Activated CD4-positive, alpha-beta T cell treated with anti-CD3 and anti-CD28 coated beads, Interleukin-2, amount 10 ng/mL, durations not matched to agents 7 days and 5 days (primary cell): ENCODE measurements at places on chromosomes 11 and 22. TPM values are rescaled to one million over a fixed set of nuclear protein-coding genes. Genes with fewer than 3 reads are reported as not detected.

GRCh38 chr11:112529071-112529470 is 268.4 kb upstream of the PLET1 start:
- no peak overlapping the region for H3K27ac ChIP-seq
- no peaks in the 10 kb centered on the region for H3K4me1 ChIP-seq
- no peak overlapping the region for H3K4me3 ChIP-seq
- peaks cover 3% of the 10 kb centered on the region for H3K27me3 ChIP-seq
- no peak for DNase-seq

The BTBD18 gene
- total RNA-seq = not detected

The APOBEC3B gene
- 8.7 TPM for total RNA-seq

The TLCD5 gene
- total RNA-seq = 0.42 TPM

The PIWIL4 gene
- 0.55 TPM for total RNA-seq

The CYP2R1 gene
- 16.1 TPM for total RNA-seq

- no peak for DNase-seq
- H3K4me3 ChIP-seq = no peak overlapping the region
- H3K4me1 ChIP-seq = no peaks in the 10 kb centered on the region
- H3K27ac ChIP-seq = no peak overlapping the region
- H3K36me3 ChIP-seq = peaks cover 7% of the 10 kb centered on the region
These were observed 10.8 kb upstream of the COMT start for GRCh38 chr22:19930551-19931486.

DNA sequence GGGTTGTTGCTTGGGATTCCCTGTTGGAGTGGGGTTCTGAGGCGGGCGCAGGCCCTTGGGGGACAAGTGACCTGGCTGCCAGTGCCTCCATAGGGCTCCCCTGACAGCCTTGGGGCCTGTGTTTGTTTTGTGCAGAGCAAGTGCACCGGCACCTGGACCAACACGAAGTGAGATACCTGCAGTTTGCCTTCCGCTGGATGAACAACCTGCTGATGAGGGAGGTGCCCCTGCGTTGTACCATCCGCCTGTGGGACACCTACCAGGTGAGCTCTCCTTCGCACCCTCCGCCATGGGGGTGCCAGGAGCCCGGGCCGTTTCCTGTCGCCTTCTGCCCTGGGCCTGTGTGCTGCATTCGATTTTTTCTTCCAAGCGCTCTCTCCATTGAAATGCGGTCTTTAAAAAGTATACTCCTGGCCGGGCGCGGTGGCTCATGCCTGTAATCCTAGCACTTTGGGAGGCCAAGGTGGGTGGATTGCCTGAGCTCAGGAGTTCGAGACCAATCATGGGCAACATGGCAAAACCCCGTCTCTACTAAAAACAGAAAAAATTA is 274.6 kb downstream of the TBC1D22A start:
- H3K36me3 ChIP-seq = no peaks in the 10 kb centered on the region
- no peaks in the 10 kb centered on the region for H3K27me3 ChIP-seq
- H3K4me3 ChIP-seq = no peak overlapping the region
- DNase-seq = no peak
- no peak overlapping the region for H3K27ac ChIP-seq

The CRYBA4 gene
- not detected for total RNA-seq

The KCNE3 gene
- not detected for total RNA-seq

The LGR4 gene
- 0.29 TPM for total RNA-seq

The TSSK2 gene
- total RNA-seq = not detected

GRCh38 chr11:78041843-78042440 is 18.9 kb upstream of the KCTD14 start:
- no peak for DNase-seq
- no peak overlapping the region for H3K4me3 ChIP-seq
- peaks cover 20% of the 10 kb centered on the region for H3K4me1 ChIP-seq

The ENDOD1 gene
- 16.8 TPM for total RNA-seq

DNA sequence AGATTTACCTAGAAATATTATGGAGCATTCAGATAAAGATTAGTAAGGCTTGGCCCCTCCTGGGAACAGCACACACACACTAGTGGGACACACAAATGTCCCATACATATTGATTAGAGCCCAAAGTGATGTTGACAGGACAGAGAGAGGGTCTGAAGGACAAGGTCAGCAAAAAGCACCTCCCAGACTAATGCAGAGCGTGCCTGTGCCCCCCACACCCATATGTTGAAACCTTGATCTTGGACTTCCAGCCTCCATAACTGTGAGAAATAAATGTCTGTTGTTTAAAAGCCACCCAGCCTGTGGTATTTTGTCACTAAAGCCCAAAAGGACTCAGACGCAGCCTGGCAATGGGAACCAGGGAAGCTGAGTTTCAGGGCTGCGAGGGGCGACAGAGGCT is 27.6 kb downstream of the LRFN4 start:
- no peak for DNase-seq
- no peak overlapping the region for H3K27ac ChIP-seq
- no peaks in the 10 kb centered on the region for H3K27me3 ChIP-seq
- no peaks in the 10 kb centered on the region for H3K36me3 ChIP-seq
- H3K4me3 ChIP-seq = no peak overlapping the region
- H3K4me1 ChIP-seq = peaks cover 13% of the 10 kb centered on the region

The MRGPRE gene
- total RNA-seq = not detected

The SERHL2 gene
- 0.97 TPM for total RNA-seq

The OLFML1 gene
- total RNA-seq = not detected

GRCh38 chr22:49464037-49464436 is 363.6 kb downstream of the BRD1 start:
- H3K27ac ChIP-seq = no peak overlapping the region
- no peaks in the 10 kb centered on the region for H3K36me3 ChIP-seq
- no peak overlapping the region for H3K4me3 ChIP-seq
- H3K27me3 ChIP-seq = no peaks in the 10 kb centered on the region

GRCh38 chr11:60310407-60310998 is 16.6 kb upstream of the MS4A6E start:
- no peak for DNase-seq
- H3K36me3 ChIP-seq = no peaks in the 10 kb centered on the region
- no peak overlapping the region for H3K4me3 ChIP-seq

The PCSK7 gene
- 224 TPM for total RNA-seq

DNA sequence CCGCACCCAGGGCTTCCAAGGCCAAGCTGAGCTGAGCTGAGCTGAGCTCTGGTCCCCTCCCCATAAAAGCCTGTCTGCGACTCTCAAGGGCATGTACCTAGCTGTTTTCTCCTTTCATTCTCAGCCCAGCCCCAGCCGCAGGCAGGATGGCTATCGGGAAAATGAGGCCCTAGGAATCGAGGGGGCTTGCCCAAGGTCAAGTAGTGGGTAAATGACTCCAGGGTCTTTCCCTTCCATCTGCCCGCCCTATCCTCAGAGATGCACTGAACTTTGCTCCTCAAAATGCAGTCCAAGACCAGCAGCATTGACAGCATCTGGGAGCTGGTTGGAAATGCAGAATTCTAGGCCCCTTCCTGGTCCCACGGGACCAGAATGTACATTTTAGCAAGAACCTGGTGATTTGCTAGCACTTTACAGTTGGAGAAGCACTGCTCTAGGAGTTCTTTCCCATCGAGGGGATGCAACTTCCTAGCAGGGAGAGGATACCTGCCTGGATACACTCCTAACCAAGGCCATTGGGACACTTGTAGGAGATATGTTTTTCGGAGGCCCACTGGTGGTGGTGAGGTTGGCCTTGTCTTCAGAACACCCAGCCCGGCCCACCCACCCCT is 43.2 kb upstream of the ACCSL start:
- H3K4me1 ChIP-seq = no peaks in the 10 kb centered on the region
- no peak overlapping the region for H3K27ac ChIP-seq
- no peaks in the 10 kb centered on the region for H3K27me3 ChIP-seq

GRCh38 chr22:30291058-30291892 is 2.0 kb upstream of the CASTOR1 start:
- no peaks in the 10 kb centered on the region for H3K27me3 ChIP-seq
- H3K36me3 ChIP-seq = peaks cover 29% of the 10 kb centered on the region
- H3K27ac ChIP-seq = peak overlapping the region; percentile 86
- H3K4me1 ChIP-seq = peaks cover 55% of the 10 kb centered on the region
- H3K4me3 ChIP-seq = no peak overlapping the region

The C11orf16 gene
- not detected for total RNA-seq

DNA sequence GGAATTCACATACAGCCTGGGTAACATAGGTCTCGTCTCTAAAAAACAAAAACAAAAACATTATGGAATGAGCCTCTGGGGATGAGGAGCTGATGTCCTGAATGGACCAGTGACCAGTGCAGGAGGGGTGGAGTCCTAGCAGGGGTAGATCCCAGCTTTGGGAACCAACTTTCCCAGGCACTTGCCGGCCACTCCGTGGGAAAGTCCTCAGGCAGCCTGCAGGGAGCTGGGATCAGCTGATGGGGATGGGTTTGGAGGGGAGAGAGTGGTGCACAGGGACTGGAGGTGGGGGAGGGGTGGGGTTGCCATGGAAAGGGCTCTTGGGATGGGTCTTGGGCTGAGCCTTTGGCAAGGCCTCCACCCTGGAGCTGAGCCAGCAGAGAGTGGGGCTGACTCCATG is 19.1 kb downstream of the MGAT3 start:
- DNase-seq = no peak
- no peaks in the 10 kb centered on the region for H3K27me3 ChIP-seq
- peaks cover 22% of the 10 kb centered on the region for H3K4me1 ChIP-seq
- H3K36me3 ChIP-seq = no peaks in the 10 kb centered on the region
- H3K27ac ChIP-seq = no peak overlapping the region

- DNase-seq = no peak
- H3K4me3 ChIP-seq = no peak overlapping the region
- H3K27ac ChIP-seq = no peak overlapping the region
- H3K27me3 ChIP-seq = peaks cover 41% of the 10 kb centered on the region
- H3K4me1 ChIP-seq = no peaks in the 10 kb centered on the region
These were observed 109.4 kb upstream of the RCN1 start for GRCh38 chr11:31981457-31981856.

The OR51E2 gene
- total RNA-seq = not detected

- no peaks in the 10 kb centered on the region for H3K27me3 ChIP-seq
- DNase-seq = no peak
- no peak overlapping the region for H3K4me3 ChIP-seq
- peaks cover 43% of the 10 kb centered on the region for H3K36me3 ChIP-seq
- peak overlapping the region; percentile 1 for H3K27ac ChIP-seq
These were observed 56.5 kb upstream of the APOA1 start for GRCh38 chr11:116893906-116894305.

GRCh38 chr11:3161720-3162409 is 3.2 kb downstream of the OSBPL5 start:
- no peak for DNase-seq
- H3K27ac ChIP-seq = no peak overlapping the region
- H3K36me3 ChIP-seq = no peaks in the 10 kb centered on the region

DNA sequence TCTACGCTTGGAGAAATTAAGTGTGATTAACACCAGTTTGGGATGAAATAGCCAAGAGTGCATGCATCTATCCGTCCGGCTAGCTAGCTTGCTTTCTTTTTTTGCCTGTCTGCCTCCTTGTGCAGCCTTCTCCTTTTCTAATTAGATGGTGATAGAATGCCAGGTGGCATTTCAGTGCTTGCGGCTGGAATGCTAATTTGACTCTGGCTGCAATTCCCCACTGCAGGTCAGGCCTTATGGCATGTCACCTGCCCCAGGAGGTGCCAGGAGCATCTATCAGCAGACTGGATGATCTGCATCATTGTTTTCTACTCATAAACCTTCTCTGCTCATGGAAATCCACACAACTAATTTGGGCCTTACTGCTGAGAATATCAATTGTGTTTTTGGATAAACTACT is 51.1 kb upstream of the CABP7 start:
- peaks cover 27% of the 10 kb centered on the region for H3K36me3 ChIP-seq
- H3K4me1 ChIP-seq = no peaks in the 10 kb centered on the region
- H3K27ac ChIP-seq = no peak overlapping the region
- DNase-seq = no peak

DNA sequence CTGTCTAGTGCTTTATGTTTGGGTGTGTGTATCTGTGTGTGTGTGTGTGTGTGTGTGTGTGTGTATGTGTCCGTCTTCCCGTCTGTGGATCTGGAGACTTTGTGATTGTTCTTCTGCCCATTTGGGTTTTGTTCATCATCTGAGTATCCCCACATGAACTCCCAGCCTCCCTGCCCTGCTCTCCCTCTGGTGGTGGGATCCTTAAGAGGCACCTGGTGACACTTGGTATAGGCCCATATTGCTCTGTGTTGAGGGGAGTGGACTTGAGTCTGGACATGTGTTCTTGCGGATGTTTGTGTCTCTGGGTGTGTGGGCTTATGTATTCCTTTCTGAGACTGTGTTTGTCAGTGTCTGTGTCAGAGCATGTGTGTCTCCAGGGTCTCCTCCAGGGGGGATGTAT is 15.3 kb downstream of the RCOR2 start:
- H3K4me1 ChIP-seq = peaks cover 7% of the 10 kb centered on the region
- peaks cover 76% of the 10 kb centered on the region for H3K36me3 ChIP-seq
- no peak overlapping the region for H3K27ac ChIP-seq
- DNase-seq = no peak
- no peaks in the 10 kb centered on the region for H3K27me3 ChIP-seq

GRCh38 chr11:5021996-5022395 is 24.3 kb upstream of the OR52J3 start:
- H3K27ac ChIP-seq = no peak overlapping the region
- no peaks in the 10 kb centered on the region for H3K27me3 ChIP-seq
- no peaks in the 10 kb centered on the region for H3K36me3 ChIP-seq
- H3K4me1 ChIP-seq = no peaks in the 10 kb centered on the region
- no peak for DNase-seq

GRCh38 chr11:19984048-19984742 is 176.1 kb downstream of the DBX1 start:
- peaks cover 3% of the 10 kb centered on the region for H3K4me1 ChIP-seq
- H3K4me3 ChIP-seq = no peak overlapping the region
- no peak for DNase-seq
- no peak overlapping the region for H3K27ac ChIP-seq
- H3K36me3 ChIP-seq = no peaks in the 10 kb centered on the region
- peaks cover 2% of the 10 kb centered on the region for H3K27me3 ChIP-seq

The OR52E8 gene
- total RNA-seq = not detected

DNA sequence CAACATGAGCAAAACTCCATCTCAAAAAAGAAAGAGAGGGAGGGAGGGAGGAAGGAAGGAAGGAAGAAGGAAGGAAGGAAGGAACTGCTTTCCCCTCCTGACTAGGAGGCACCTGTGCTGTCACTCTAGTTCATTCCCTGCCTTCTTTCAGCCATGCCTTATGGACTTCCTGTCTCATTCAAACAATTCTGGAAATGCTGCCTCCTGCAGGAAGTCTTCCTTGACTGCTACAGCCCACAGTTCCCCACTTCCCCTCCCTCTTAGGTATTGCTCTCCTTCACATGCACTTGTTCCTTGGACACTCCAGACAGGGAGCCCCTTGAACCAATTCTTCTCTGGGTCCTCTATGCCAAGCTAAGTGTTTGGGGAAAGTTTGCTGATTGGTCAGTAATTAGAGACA is 31.6 kb upstream of the WNT11 start:
- H3K4me1 ChIP-seq = peaks cover 33% of the 10 kb centered on the region
- no peak overlapping the region for H3K4me3 ChIP-seq
- H3K36me3 ChIP-seq = no peaks in the 10 kb centered on the region

The OR8D2 gene
- not detected for total RNA-seq
